ENCODE measurements at places on chromosomes 1 and 21. TPM values are rescaled to one million over a fixed set of nuclear protein-coding genes. Genes with fewer than 3 reads are reported as not detected.
A peak's percentile ranks its signal among the peaks of the same experiment; 100 is the strongest.

GRCh38 chr1:39859859-39860812, 23.2 kb downstream of the TRIT1 start:
- no peaks in the 10 kb centered on the region for H3K27me3 ChIP-seq
- H3K4me3 ChIP-seq: no peak overlapping the region

GRCh38 chr1:203304919-203305808, at the start of gene BTG2:
BTG2 (plus strand) TSS chr1:203305519; CDS start chr1:203305607, 88 bp downstream.
- H3K27ac ChIP-seq: peak within 1 kb of the TSS; percentile 92
- peaks cover 46% of the 10 kb centered on the region for H3K36me3 ChIP-seq
- H3K4me1 ChIP-seq: peaks cover 68% of the 10 kb centered on the region
- peak within 1 kb of the TSS; percentile 98 for H3K4me3 ChIP-seq

DNA sequence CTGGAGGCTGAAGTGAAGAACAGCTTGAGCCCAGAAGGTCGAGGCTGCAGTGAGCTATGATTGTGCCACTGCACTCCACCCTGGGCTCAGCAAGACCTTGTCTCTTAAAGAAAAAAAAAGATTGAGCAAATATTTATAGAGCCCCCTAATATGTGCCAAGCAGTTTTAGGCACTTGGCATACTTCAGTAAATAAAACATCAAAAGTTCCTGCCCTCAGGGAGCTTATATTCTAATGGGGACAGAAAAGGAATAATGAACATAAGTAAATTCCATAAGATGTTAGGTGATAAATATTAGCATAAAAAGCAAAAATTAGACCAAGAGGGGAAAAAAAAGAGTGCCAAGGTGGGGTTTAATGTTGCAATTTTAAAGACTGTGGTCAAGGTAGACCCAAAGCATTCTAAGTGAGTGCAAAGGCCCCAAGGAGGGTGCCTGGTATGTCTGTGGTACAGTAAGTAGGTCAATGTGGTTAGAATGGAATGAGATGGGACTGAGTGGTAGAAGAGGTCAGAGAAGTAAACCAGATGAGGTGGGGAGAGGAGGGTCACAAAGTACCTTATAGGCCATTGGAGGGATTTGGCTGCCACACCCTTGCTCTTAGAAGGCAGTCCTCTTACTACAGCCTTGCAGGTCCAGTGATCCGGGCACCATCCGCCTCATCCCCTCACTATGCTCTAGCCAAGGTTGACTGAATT, 2.2 kb upstream of the TOE1 start:
- no peaks in the 10 kb centered on the region for H3K27me3 ChIP-seq
- no peak overlapping the region for H3K27ac ChIP-seq
- no peak for DNase-seq
- peaks cover 68% of the 10 kb centered on the region for H3K4me1 ChIP-seq
- peaks cover 48% of the 10 kb centered on the region for H3K36me3 ChIP-seq

Gene ADAMTS4
- total RNA-seq: 0.83 TPM

Gene FYB2
- not detected for total RNA-seq
